ENCODE measurements at places on chromosomes 16 and 17.

- DNase-seq, result no peak
Observed at GRCh38 chr17:57462007-57462579, 205.8 kb downstream of the MSI2 start.

DNA sequence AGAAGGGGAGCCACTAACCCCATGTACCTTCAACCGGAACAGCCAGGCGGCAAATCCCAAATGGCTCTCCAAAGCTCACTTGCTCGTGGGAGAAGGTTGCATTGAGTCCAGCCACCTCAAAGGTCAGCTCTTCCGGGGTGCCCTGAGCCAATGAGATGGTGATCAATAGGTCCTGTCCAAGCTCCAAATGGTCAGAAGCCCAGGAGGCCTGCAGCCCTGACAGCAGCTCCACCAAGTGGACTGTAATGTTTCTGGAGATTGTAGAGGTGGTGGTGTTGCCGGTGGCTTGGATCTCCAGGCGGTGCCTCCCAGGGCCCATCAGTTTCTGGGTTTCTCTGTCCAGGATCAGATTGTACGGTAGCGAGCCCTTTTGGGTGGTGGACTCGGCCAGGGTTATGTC is 39.9 kb upstream of the BCO1 start:
- DNase-seq, result no peak

DNA sequence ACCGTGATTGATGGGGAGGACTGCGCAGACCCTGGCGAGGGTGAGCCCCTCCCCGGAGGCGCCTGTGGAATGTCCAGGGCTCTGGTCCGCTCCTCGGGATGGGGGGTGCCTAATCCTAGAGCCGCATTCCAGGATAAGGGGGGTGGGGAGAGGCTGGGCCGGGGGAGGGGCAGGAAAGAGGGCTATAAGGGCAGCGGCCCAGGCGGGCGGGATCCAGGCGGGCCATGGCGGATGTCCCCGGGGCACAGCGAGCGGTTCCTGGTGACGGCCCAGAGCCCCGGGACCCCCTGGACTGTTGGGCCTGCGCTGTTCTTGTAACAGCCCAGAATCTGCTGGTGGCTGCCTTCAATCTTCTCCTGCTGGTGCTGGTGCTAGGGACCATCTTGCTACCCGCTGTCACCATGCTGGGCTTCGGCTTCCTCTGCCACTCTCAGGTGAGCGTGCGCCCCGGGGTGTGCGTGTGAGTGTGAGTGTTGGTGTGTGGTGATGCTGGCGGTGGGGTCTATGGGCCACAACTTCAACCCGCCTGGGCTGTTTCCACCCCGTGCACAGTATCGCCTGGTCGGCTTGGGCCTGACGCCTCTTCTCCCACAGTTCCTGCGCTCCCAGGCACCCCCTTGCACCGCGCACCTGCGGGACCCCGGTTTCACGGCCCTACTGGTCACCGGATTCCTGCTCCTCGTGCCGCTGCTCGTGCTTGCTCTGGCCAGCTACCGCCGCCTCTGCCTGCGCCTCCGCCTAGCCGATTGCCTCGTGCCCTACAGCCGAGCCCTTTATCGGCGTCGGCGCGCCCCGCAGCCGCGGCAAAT is at the start of gene TMEM88:
Gene TMEM88, plus strand, starts transcription at position 216 of the 809 bp plus-strand sequence. Its CDS starts 9 bp downstream, at position 225.
- no peak for DNase-seq

GRCh38 chr17:45851464-45851863 is 6.8 kb downstream of the SPPL2C start:
- DNase-seq, result no peak

DNA sequence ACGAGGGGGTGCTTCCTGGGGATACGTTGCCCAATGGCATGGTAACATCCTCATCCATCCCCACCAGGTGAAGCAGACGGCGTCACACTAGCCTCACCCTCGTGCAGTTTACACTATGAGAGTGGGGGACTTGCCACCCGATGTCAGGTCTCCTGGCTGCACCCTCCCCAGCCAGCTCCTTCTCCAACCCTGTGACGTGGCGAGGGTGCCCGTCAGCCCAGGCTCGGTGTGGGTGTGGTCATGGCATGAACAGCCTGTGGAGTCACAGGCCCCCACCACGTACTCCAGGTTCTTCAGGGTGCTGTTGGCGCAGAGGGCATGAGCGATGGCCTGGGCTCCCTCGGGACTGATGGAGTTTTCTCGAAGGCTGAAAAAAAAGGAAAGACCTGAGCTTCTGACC is 28.3 kb downstream of the NLRC3 start:
- DNase-seq, result no peak

GRCh38 chr17:57090560-57091185 is 5.6 kb downstream of the AKAP1 start:
- DNase-seq, result no peak

DNA sequence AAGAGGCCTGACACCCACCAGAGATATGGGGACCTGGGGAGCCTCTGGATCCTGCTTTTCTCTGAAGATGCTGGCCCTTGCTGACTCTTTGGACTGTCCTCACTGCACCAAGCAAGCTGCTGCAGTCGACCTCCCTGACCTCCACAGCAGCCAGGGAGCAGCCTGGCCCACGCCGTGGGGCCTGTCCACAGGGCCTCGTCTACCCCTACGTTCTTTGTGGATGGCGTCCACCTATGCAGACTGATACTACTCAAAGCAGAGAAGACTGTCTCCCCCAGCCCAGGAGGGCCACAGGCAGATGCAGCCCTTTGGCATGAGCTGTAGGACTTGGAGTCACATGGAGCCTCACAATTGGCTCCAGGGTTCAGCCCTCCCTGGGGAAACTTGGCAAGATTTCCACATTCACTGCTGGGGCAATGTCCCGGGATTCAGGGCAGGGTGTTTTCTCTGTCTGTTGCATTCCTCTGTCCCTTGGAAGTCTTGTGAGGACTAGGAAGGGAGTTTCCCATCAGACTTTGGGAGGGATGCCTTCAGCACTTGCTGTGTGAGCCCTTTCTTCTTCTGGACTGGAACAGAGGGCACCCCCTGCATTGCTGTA is 152.2 kb downstream of the NTN1 start:
- no peak for DNase-seq

DNA sequence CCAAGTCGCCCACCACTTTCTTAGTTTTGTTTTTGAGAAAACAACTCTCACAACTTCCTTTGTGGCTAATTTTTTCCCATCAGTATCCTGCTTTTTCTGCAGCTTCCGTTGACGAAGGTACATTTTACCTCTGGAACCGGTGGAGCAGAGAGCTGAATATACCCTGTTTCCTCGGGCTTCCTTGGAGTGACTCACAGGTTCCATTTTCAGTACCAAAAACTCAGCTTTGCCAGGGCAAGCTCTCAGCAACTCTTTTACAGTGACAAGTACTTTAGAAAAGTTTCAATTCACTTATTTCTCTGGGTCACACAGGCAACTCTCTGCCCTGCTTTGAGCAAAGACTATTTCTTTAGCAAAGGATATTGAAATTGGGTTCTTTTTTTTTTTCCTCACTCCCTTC is 318.9 kb downstream of the SNX29 start:
- no peak for DNase-seq

DNA sequence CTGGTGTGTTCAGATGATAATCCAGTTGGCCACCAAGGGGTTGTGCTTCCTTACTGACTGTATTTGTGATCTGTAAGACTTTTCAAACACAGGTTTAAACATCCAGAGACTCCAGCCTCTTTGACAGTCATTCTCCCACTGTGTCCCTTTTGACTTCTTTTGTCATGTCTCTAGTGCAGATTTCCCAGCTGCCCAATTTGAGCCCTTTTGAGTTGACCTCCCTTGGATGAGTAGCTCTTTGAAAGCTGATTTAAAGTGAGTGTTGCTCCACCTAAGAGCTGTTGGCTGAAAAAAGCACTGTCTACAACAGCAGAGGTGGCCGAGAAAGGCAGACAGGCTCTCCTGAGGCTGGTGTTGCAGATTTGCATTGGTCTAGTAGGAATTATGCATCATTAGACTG is 188.4 kb upstream of the TBX2 start:
- no peak for DNase-seq

DNA sequence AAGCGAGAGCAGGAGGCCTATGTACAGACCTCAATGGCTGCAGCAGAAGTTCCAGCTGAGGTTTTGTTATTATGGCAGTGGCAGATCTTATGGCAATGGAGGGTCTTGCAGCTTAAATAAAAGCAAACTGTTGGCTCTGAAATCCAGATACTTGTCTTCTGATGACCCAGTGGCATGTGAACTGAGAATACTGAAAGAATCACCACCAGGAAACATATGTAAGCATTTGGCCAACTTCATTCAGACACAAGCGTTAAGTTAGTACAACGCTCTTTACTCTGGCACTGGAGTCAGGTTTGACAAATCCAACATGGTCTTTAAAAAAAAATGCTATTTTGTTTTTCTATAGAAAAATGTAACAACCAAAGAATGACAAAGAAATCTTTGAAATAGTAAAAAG is 70.5 kb downstream of the CFDP1 start:
- no peak for DNase-seq

DNA sequence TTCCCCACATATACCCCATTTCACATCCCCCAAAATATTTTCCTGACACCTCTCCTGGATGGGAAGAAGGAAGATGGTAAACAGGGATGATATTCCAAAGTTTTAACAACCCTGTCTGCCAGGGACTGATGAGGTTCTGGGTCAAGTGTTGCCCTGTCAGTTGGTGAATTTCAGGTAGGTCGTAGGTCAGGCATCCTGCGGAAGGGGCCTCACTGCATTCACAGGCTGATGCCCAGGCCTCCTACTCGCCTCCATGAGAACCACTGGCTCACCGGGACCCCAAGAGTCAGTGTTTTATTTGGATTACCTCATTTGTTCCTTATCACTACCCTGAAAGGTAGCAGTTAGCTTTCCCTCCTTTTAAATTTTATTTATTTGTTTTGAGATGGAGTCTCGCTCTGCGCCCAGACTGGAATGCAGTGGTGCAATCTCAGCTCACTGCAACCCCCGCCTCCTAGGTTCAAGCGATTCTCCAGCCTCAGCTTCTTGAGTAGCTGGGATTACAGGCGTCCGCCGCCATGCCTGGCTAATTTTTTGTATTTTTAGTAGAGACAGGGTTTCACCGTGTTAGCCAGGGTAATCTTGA is 10.5 kb downstream of the ZBTB4 start:
- DNase-seq, result no peak

DNA sequence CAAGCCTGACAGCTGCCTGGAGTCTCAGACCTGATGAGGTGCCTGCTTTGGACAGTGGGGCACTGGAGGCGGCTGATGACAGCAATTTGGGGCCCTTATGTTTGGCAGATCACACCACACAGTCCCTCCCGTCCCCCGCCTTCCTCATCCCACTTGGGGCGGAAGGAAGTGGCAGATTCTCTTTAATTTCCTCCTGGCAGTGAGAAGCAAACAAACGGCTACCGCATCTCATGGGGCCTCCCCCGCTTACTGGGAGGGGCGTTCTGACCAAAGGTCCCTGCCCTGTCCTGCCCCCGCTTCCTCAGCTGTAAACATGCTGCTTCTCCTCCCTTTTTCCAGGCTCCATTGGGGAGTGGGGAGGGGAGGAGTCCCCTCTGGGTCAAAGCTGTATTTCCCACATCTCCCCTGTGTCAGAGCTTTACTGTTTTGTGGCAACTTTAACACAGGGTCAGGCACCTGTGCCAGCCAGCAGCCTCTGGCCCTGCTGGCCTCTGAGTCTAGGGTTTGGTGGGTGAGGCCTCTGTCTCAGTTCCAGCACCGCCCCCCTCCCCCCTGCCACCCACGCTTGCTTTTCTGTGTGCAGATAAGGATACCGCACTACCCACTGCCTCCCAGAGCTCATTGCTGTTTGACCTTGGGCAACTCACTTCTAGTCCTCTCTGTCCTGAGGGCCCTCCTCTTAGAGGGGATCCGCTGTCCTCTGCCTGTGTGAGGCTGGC is 5.4 kb upstream of the NFATC3 start:
- peak; percentile 24 for DNase-seq
